ENCODE measurements at places on chromosomes 1 and 21. TPM values are rescaled to one million over a fixed set of nuclear protein-coding genes. Genes with fewer than 3 reads are reported as not detected.

The UAP1 gene
- total RNA-seq: 124 TPM

The NR5A2 gene
- under 0.01 TPM for total RNA-seq

The CHI3L1 gene
- 339 TPM for total RNA-seq

The PKP1 gene
- 0.30 TPM for total RNA-seq
